ENCODE measurements at places on chromosomes 7 and 10. TPM values are rescaled to one million over a fixed set of nuclear protein-coding genes. Genes with fewer than 3 reads are reported as not detected.
A peak's percentile ranks its signal among the peaks of the same experiment; 100 is the strongest.

- DNase-seq: no peak
- no peaks in the 10 kb centered on the region for H3K36me3 ChIP-seq
- H3K4me1 ChIP-seq: peaks cover 4% of the 10 kb centered on the region
- H3K27me3 ChIP-seq: no peaks in the 10 kb centered on the region
- H3K27ac ChIP-seq: no peak overlapping the region
Observed at GRCh38 chr7:511476-512145, 8.0 kb downstream of the PDGFA start.

GRCh38 chr10:83725567-83725966 lies 413.7 kb upstream of the GHITM start:
- peaks cover 3% of the 10 kb centered on the region for H3K4me1 ChIP-seq
- DNase-seq: no peak
- no peaks in the 10 kb centered on the region for H3K36me3 ChIP-seq
- peak overlapping the region; percentile 34 for H3K27ac ChIP-seq
- no peaks in the 10 kb centered on the region for H3K27me3 ChIP-seq

DNA sequence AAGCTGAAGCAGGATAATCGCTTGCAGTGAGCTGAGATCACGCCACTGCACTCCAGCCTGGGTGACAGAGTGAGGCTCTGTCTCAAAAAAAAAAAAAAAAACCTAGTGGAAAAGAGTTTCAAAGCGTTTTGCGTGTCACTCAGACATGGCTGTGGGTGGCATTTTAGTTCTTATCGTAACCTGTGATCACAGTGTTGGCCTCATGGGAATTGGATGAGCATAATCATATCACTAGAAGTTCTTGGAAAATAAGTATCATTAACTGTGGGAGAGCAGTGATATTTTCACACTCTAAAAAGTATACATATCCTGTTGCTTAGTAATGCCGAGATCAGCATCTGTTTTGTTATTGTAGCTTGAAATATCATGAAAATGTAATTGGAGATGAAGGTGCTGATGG lies 92.6 kb downstream of the CREM start:
- H3K36me3 ChIP-seq: no peaks in the 10 kb centered on the region
- no peak for DNase-seq
- H3K4me3 ChIP-seq: no peak overlapping the region
- H3K4me1 ChIP-seq: no peaks in the 10 kb centered on the region

Gene PTPN12
- 82.5 TPM for total RNA-seq

Measured in testis (tissue), 5 donors.